Naive B cell (primary cell): ENCODE measurements at places on chromosomes 3 and 15.

- H3K4me1 ChIP-seq, result no peaks in the 10 kb centered on the region
- H3K27ac ChIP-seq, result no peak overlapping the region
- H3K4me3 ChIP-seq, result no peak overlapping the region
- H3K27me3 ChIP-seq, result no peaks in the 10 kb centered on the region
- no peaks in the 10 kb centered on the region for H3K36me3 ChIP-seq
Measured at GRCh38 chr3:132180337-132180791, 136.8 kb upstream of the ACP3 start.

- H3K27me3 ChIP-seq, result no peaks in the 10 kb centered on the region
- H3K4me1 ChIP-seq, result peaks cover 20% of the 10 kb centered on the region
- no peaks in the 10 kb centered on the region for H3K36me3 ChIP-seq
- H3K4me3 ChIP-seq, result no peak overlapping the region
Measured at GRCh38 chr3:182802413-182803390, 9.4 kb downstream of the ATP11B start.

GRCh38 chr3:179613807-179614206 is 9.2 kb downstream of the NDUFB5 start:
- DNase-seq, result no peak
- peaks cover 20% of the 10 kb centered on the region for H3K4me1 ChIP-seq
- no peak overlapping the region for H3K27ac ChIP-seq
- no peaks in the 10 kb centered on the region for H3K27me3 ChIP-seq

DNA sequence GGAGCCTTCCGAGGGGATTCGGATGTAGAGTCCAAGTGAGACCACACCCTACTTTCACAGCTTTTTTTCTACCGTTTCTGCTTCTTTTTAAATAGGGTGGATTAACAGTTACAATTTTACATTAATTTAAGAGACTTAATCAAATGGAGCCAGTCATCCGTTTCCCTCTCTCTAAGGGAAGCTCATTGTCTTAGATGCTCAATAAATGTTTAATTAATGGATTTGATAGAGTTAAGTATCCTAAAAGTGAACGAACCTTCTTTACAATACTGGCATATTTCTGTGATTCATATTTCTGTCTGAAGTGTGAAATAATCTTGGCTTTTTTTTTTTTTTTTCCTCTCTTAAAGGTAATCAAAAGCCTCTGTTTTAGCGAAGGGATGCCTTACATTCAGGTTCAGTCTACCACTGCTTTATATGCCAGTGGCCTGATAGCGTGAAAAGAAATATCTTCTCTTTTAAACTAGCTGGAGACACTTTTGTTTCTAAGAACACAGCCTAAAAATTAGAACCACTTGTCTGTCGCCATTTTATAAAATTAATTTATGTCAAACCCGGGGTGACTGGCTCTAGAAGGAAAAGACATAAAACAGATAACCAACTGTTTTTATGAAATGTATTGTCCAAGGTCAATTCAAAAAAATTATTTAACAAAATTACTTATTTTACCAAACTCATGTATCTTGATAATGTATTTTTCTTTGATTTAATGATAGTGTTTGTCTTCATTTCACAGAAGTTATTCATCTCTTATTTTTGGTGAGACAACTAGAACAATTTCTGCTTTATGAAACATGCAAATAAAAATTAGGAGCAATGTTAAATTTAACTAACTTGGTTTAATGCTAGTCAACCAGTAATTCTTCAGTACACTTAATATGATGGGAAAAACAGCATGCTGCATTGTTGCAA is 2.5 kb upstream of the CTNNB1 start:
- no peaks in the 10 kb centered on the region for H3K36me3 ChIP-seq
- H3K27ac ChIP-seq, result no peak overlapping the region
- no peak for DNase-seq
- H3K4me1 ChIP-seq, result peaks cover 19% of the 10 kb centered on the region
- H3K4me3 ChIP-seq, result peak overlapping the region; percentile 57

- peak; percentile 9 for DNase-seq
- H3K4me3 ChIP-seq, result no peak overlapping the region
- no peak overlapping the region for H3K27ac ChIP-seq
- H3K4me1 ChIP-seq, result no peaks in the 10 kb centered on the region
- H3K36me3 ChIP-seq, result no peaks in the 10 kb centered on the region
- peaks cover 6% of the 10 kb centered on the region for H3K27me3 ChIP-seq
Measured at GRCh38 chr3:135895106-135895733, 70.3 kb upstream of the PPP2R3A start.

- no peaks in the 10 kb centered on the region for H3K4me1 ChIP-seq
- no peak for DNase-seq
- peaks cover 20% of the 10 kb centered on the region for H3K27me3 ChIP-seq
- H3K4me3 ChIP-seq, result no peak overlapping the region
Measured at GRCh38 chr15:45799508-45799907, 164.7 kb downstream of the SQOR start.

GRCh38 chr3:175940881-175941280 is 1081.7 kb downstream of the NAALADL2 start:
- no peaks in the 10 kb centered on the region for H3K36me3 ChIP-seq
- no peak for DNase-seq
- no peak overlapping the region for H3K27ac ChIP-seq
- no peaks in the 10 kb centered on the region for H3K27me3 ChIP-seq
- no peak overlapping the region for H3K4me3 ChIP-seq

- no peaks in the 10 kb centered on the region for H3K27me3 ChIP-seq
- H3K4me1 ChIP-seq, result no peaks in the 10 kb centered on the region
- H3K36me3 ChIP-seq, result no peaks in the 10 kb centered on the region
- no peak for DNase-seq
- H3K27ac ChIP-seq, result no peak overlapping the region
- no peak overlapping the region for H3K4me3 ChIP-seq
Measured at GRCh38 chr3:156721687-156722618, 47.6 kb downstream of the TIPARP start.

- no peaks in the 10 kb centered on the region for H3K4me1 ChIP-seq
- no peak overlapping the region for H3K27ac ChIP-seq
- no peaks in the 10 kb centered on the region for H3K36me3 ChIP-seq
Measured at GRCh38 chr3:50557106-50557505, 10.4 kb downstream of the C3orf18 start.

DNA sequence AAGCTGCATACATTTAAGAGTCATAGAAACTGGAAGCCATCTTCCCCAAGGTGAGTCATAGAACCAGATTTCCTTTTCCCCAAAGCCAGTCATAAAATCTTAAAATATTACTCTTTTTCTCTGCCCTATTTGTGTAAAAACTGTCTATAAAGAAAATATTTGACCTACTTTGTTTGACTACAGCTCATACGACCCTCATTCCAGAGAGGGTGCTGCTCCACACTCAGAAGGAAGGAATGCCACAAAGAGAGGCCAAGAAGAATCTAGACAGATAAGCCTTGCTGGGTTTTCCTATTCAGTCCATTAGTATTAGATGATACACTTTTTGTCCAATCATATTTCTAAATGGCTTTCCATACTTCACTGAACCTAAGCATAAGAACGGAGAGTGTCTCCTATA is 671.6 kb upstream of the SGO1 start:
- no peaks in the 10 kb centered on the region for H3K36me3 ChIP-seq
- no peak overlapping the region for H3K27ac ChIP-seq
- no peak for DNase-seq
- H3K4me3 ChIP-seq, result no peak overlapping the region
- H3K27me3 ChIP-seq, result no peaks in the 10 kb centered on the region
- H3K4me1 ChIP-seq, result no peaks in the 10 kb centered on the region

- no peaks in the 10 kb centered on the region for H3K27me3 ChIP-seq
- DNase-seq, result peak; percentile 66
- peaks cover 25% of the 10 kb centered on the region for H3K4me1 ChIP-seq
- H3K27ac ChIP-seq, result peak overlapping the region; percentile 87
- no peaks in the 10 kb centered on the region for H3K36me3 ChIP-seq
- peak overlapping the region; percentile 41 for H3K4me3 ChIP-seq
Measured at GRCh38 chr3:144028798-144029411, 57.3 kb downstream of the DIPK2A start.

GRCh38 chr15:68608844-68609232 is 30.0 kb downstream of the CORO2B start:
- no peak for DNase-seq
- no peaks in the 10 kb centered on the region for H3K27me3 ChIP-seq
- H3K36me3 ChIP-seq, result peaks cover 8% of the 10 kb centered on the region

- no peaks in the 10 kb centered on the region for H3K27me3 ChIP-seq
- no peak for DNase-seq
- no peaks in the 10 kb centered on the region for H3K36me3 ChIP-seq
- peaks cover 4% of the 10 kb centered on the region for H3K4me1 ChIP-seq
- H3K4me3 ChIP-seq, result no peak overlapping the region
Measured at GRCh38 chr3:49916686-49917085, 12.9 kb downstream of the MON1A start.

- peaks cover 5% of the 10 kb centered on the region for H3K27me3 ChIP-seq
- H3K27ac ChIP-seq, result no peak overlapping the region
- no peaks in the 10 kb centered on the region for H3K36me3 ChIP-seq
- H3K4me3 ChIP-seq, result no peak overlapping the region
- no peaks in the 10 kb centered on the region for H3K4me1 ChIP-seq
Measured at GRCh38 chr15:59834528-59834927, 145.4 kb upstream of the BNIP2 start.

- no peak overlapping the region for H3K4me3 ChIP-seq
- H3K27me3 ChIP-seq, result no peaks in the 10 kb centered on the region
- H3K36me3 ChIP-seq, result no peaks in the 10 kb centered on the region
- H3K4me1 ChIP-seq, result no peaks in the 10 kb centered on the region
- DNase-seq, result no peak
Measured at GRCh38 chr3:162892921-162893793, 1396.5 kb downstream of the OTOL1 start.

DNA sequence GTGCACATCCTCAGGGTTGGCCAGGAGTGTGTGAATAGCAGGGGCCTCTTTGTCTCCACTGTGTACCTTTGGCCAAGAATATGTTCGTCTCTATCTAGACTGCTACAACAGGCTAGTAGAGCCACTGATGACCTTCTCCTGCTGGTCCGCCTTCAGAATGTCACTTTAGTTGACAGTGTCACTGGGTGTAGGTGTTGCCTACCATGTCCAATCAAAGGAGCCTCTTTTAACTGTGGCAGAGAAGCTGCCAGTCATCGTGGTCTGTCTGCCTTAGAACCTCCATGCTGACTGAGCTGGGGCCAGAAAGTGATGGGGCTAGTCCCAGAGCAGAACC is 40.1 kb downstream of the OXSR1 start:
- H3K4me1 ChIP-seq, result peaks cover 15% of the 10 kb centered on the region
- H3K27ac ChIP-seq, result peak overlapping the region; percentile 43
- no peak for DNase-seq
- H3K4me3 ChIP-seq, result no peak overlapping the region
- H3K36me3 ChIP-seq, result peaks cover 20% of the 10 kb centered on the region

DNA sequence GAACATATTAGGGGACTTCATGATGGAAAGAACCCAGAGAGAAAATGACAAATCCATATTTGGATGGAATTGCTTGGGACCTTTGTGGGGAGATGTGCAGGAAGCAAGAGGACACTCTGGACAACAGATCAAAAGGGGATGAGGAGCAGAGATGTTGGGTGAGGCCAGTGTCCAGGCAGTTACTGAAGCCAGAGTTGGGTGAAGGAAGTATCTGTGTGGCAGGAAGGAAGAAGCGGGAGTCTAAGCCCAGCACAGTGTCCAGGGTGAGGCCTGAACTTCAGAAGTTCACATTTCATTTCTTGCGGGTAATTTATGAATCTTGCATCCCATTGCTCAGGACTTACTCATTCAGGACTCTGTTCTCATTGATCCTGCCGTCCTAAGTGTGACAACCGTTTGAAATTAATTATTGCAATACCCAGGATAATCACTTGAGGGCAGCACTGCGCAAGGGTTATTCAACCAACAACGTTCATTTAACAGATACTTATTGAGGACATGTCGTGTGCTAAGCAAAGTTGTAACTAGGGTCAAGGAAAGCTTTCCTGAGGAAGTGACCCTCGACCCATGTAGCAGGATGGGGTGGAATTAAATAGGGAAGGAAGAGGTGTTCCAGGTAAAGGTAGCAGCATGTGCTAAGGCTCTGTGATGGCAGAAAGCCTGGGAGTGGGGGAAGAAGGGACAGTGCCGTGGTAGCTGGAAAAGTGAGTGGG is 61.3 kb upstream of the CMTM8 start:
- peak; percentile 58 for DNase-seq
- H3K4me3 ChIP-seq, result no peak overlapping the region
- H3K27me3 ChIP-seq, result peaks cover 5% of the 10 kb centered on the region
- H3K27ac ChIP-seq, result no peak overlapping the region
- H3K36me3 ChIP-seq, result peaks cover 4% of the 10 kb centered on the region

DNA sequence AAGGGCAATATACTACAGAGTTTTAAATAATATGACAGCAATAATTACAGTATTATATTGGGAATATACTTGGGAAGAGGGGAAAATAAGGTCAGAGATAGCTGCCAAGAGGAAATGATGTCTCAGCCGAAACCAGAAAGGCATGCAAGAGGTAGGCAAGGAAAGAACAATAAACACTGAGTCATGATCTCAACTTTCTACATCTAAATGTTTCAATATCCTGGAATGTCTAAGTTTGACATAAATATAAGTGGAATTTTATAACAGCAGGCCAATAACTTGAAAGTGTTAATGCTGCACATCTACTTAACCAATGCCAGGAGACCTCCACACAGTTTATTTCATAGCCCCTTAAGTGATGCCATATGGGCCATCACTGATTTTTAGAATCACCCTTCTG is 99.8 kb upstream of the CPNE4 start:
- no peak overlapping the region for H3K27ac ChIP-seq
- peaks cover 10% of the 10 kb centered on the region for H3K27me3 ChIP-seq
- H3K4me1 ChIP-seq, result no peaks in the 10 kb centered on the region

GRCh38 chr15:92155934-92156333 is 237.7 kb upstream of the ST8SIA2 start:
- no peak overlapping the region for H3K4me3 ChIP-seq
- no peaks in the 10 kb centered on the region for H3K27me3 ChIP-seq
- no peaks in the 10 kb centered on the region for H3K36me3 ChIP-seq
- H3K4me1 ChIP-seq, result peaks cover under 1% of the 10 kb centered on the region
- no peak overlapping the region for H3K27ac ChIP-seq
- DNase-seq, result no peak

GRCh38 chr3:176994891-176995781 is 202.1 kb downstream of the TBL1XR1 start:
- H3K27ac ChIP-seq, result no peak overlapping the region
- peaks cover 6% of the 10 kb centered on the region for H3K36me3 ChIP-seq
- H3K27me3 ChIP-seq, result no peaks in the 10 kb centered on the region
- H3K4me3 ChIP-seq, result no peak overlapping the region
- no peak for DNase-seq

GRCh38 chr3:141269961-141270360 is 38.3 kb downstream of the PXYLP1 start:
- no peaks in the 10 kb centered on the region for H3K36me3 ChIP-seq
- no peak for DNase-seq
- peaks cover 16% of the 10 kb centered on the region for H3K4me1 ChIP-seq
- no peak overlapping the region for H3K4me3 ChIP-seq

DNA sequence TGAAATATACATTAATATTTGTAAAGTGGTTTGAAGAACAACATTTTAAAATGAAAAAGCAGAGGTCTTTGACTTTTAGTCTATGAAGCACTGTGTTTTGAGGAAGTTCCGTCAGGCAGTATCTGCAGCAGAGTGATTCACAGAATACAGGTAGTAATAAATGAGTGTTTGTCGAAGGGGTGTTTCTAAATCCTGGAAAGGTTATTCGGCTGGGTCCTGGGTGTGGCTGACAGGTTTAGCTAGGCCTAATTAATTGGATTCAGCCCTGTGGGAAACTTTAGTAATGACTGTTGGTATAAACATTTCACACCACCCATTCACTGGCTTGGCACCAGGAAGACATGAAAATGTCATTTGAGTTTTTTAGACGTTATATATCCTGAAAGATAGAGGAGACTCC is 51.3 kb downstream of the TIPARP start:
- no peak overlapping the region for H3K27ac ChIP-seq
- H3K4me1 ChIP-seq, result peaks cover 6% of the 10 kb centered on the region
- H3K4me3 ChIP-seq, result no peak overlapping the region
- DNase-seq, result no peak

- H3K4me1 ChIP-seq, result no peaks in the 10 kb centered on the region
- H3K36me3 ChIP-seq, result no peaks in the 10 kb centered on the region
- H3K27ac ChIP-seq, result no peak overlapping the region
Measured at GRCh38 chr3:113263020-113263419, 51.7 kb downstream of the BOC start.
